ENCODE measurements at places on chromosomes 7 and 10.
A peak's percentile ranks its signal among the peaks of the same experiment; 100 is the strongest.

DNA sequence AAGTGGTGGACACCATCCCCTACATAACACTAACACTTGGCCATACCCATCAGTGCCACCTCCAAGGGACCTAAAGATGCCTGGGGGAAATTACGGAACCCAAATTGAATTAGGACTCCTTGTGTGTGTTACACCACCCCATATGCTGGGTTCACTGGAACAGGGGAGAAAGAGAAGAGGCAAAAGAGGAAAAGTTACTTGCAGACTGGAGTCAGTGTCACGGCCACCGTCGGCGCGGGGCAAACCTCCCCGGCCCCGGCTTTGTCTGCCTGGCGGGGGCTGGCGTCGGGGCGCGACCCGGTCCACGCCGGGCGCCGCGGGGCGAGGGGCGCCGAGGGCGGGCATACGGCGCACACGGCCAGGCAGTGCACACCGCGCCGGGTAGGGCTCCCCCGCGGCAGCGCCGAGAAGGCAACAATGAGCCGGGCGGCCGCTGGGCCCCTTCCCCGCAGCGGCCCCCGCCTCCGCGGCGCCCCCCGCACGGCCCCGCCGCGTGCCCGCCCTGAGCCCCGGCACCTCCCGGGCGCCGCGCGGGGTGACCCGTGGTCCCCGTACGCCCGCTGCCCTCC is 171.1 kb downstream of the FAM107B start:
- DNase-seq = peak; percentile 59

GRCh38 chr7:40673285-40673684 is 538.5 kb downstream of the SUGCT start:
- DNase-seq = no peak

GRCh38 chr7:5442757-5443305 is 19.2 kb upstream of the TNRC18 start:
- DNase-seq = no peak

GRCh38 chr10:119821182-119821581 is 51.5 kb downstream of the MCMBP start:
- no peak for DNase-seq

GRCh38 chr10:98293550-98294269 is 25.7 kb upstream of the LOXL4 start:
- no peak for DNase-seq

DNA sequence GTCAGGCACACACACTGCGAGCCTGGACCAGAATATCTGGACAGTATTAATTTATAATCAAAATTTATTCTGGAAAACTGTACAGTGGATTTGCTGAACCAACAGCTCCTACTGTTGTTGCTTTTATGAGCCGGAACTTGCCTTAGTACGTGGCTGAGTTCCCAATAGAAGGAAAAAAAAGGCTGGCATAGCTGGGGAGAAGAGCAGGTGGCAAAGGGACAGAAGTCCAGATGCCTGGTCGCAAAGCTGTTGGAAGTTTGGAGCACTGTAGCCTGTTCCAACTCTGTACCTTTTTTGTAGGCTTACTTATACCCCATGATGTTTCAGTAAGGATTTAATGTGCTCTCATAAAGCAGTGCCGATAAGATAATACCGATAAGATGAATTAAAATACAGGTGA is 333.8 kb downstream of the ABCA13 start:
- no peak for DNase-seq

All from activated T-cell treated with anti-CD3 and anti-CD28 coated beads, Interleukin-2, amount 50 U/mL, for 48 hours (primary cell).